ENCODE measurements at places on chromosomes 12 and 14.

GRCh38 chr12:101596172-101596571, 1.4 kb downstream of the MYBPC1 start:
- H3K36me3 ChIP-seq, result no peaks in the 10 kb centered on the region
- no peaks in the 10 kb centered on the region for H3K4me1 ChIP-seq
- H3K27ac ChIP-seq, result no peak overlapping the region

GRCh38 chr12:41462312-41462711, 274.2 kb downstream of the PDZRN4 start:
- no peak overlapping the region for H3K4me3 ChIP-seq
- no peaks in the 10 kb centered on the region for H3K27me3 ChIP-seq
- DNase-seq, result no peak
- no peaks in the 10 kb centered on the region for H3K36me3 ChIP-seq

- no peaks in the 10 kb centered on the region for H3K36me3 ChIP-seq
- H3K27me3 ChIP-seq, result no peaks in the 10 kb centered on the region
- no peak overlapping the region for H3K27ac ChIP-seq
- H3K4me1 ChIP-seq, result no peaks in the 10 kb centered on the region
Measured at GRCh38 chr12:8969861-8970411, 19.4 kb upstream of the KLRG1 start.

DNA sequence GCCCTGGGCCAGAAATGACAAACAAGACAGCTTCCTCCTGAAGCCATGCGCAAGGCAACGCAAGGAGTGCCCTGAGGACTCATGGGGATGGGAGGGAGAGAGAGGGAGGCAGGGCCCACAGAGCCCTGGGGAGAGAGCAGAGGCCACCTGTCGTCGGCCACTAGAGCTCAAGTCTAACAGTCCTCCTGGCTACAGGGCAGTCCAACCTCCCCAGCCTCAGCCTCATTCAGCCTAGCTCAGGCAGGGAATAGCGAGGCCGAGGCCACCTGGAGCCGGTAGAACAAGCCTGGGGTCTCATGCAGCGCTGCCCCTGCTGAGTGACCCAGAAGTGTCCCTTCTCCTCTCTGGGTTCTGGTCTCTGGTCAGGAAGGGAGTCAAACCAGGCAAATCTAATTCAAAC, 69.5 kb downstream of the BCL11B start:
- H3K27me3 ChIP-seq, result no peaks in the 10 kb centered on the region
- peak overlapping the region; percentile 83 for H3K27ac ChIP-seq
- H3K4me3 ChIP-seq, result peak overlapping the region; percentile 6
- H3K36me3 ChIP-seq, result peaks cover 84% of the 10 kb centered on the region
- no peak for DNase-seq
- peaks cover 99% of the 10 kb centered on the region for H3K4me1 ChIP-seq

DNA sequence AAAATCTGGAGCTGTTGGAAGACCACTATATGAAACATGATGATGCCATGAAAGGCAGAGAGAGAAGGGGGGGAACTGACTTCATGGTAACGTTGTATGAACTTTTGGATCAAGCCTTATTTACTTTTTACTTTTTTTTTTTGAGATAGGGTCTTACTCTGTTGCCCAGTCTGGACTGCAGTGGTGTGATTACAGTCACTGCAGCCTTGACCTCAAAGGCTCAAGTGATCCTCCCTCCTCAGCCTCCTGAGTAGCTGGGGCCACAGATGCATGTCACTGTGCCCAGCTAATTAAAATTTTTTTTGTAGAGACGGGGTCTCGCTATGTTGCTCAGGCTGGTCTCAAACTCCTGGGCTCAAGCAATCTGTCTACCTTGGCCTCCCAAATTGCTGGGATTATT, 31.3 kb upstream of the CTDSP2 start:
- H3K4me1 ChIP-seq, result no peaks in the 10 kb centered on the region
- no peaks in the 10 kb centered on the region for H3K27me3 ChIP-seq
- no peaks in the 10 kb centered on the region for H3K36me3 ChIP-seq
- DNase-seq, result no peak
- H3K4me3 ChIP-seq, result no peak overlapping the region

DNA sequence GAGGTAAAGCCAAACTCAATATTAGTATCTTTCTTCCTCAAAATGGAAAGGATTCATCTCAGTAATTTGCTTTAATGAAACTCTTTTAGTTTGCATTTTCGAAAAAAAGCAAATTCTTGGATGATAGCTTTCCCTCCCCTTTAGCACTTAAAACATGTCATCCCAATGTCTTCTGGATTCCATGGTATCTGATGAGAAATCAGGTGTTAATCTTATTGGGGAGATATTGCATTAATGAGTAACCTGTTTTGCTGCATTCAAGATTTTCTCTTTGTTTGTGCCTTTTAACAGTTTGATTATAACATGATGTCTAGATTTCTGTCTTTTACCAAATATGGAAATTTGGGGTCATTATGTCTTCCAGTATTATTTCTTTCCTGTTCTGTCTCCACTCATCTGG, 405.1 kb upstream of the FOXG1 start:
- no peaks in the 10 kb centered on the region for H3K4me1 ChIP-seq
- no peak overlapping the region for H3K4me3 ChIP-seq
- no peak for DNase-seq

DNA sequence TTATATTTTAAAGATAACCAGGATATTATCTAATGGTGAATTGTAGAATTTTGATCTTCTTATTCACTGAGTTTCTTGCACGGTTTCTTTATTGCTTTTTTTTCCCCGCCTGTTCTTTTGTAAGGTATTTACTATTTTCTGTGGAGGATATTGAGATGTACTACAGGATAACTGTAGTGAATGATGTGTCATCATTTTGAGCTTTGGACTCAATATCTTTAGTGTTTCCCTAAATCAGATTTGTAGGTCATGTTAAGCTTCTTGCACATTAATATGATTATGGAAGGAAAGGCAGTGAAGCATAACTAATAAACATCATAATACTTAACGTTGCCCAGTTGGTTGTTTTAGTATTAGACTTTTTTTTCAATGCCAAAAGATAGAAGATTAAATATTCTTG, 81.4 kb downstream of the FBXO33 start:
- DNase-seq, result no peak
- peaks cover 27% of the 10 kb centered on the region for H3K36me3 ChIP-seq
- no peak overlapping the region for H3K4me3 ChIP-seq
- no peaks in the 10 kb centered on the region for H3K4me1 ChIP-seq
- no peaks in the 10 kb centered on the region for H3K27me3 ChIP-seq

GRCh38 chr12:109291521-109292341, 17.4 kb downstream of the FOXN4 start:
- H3K27me3 ChIP-seq, result peaks cover 36% of the 10 kb centered on the region
- no peaks in the 10 kb centered on the region for H3K4me1 ChIP-seq
- no peaks in the 10 kb centered on the region for H3K36me3 ChIP-seq
- DNase-seq, result no peak
- H3K27ac ChIP-seq, result no peak overlapping the region

GRCh38 chr12:120538281-120539156, 4.4 kb downstream of the RNF10 start:
- no peak overlapping the region for H3K27ac ChIP-seq
- H3K4me3 ChIP-seq, result peak overlapping the region; percentile 33
- peaks cover 71% of the 10 kb centered on the region for H3K4me1 ChIP-seq
- no peak for DNase-seq
- peaks cover 18% of the 10 kb centered on the region for H3K36me3 ChIP-seq

- H3K27ac ChIP-seq, result no peak overlapping the region
- H3K4me3 ChIP-seq, result no peak overlapping the region
- H3K27me3 ChIP-seq, result no peaks in the 10 kb centered on the region
- DNase-seq, result no peak
- no peaks in the 10 kb centered on the region for H3K4me1 ChIP-seq
- peaks cover 51% of the 10 kb centered on the region for H3K36me3 ChIP-seq
Measured at GRCh38 chr12:101749657-101750056, 10.4 kb upstream of the SYCP3 start.

GRCh38 chr12:94498698-94499097, 39.0 kb upstream of the CEP83 start:
- DNase-seq, result no peak
- no peaks in the 10 kb centered on the region for H3K36me3 ChIP-seq
- no peak overlapping the region for H3K4me3 ChIP-seq

DNA sequence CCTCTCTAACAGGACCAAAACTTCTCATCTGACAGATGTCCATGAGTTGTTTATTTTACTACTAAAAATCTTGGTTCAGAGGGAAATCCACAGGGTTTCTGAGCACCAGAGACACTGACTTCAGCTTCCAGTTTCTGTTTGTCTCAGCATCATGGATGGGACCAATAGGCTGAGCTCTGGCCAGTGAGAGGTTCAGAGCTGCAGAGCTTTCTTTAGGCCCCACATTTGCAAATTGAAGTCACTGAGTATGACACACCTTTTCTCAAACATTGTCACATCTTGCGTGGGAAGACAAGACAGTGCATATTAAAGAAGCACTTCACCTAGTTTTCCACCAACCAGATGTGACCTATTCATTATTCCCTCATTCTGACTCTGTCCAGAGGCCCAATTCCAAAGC, 45.2 kb downstream of the RDH12 start:
- no peak overlapping the region for H3K4me3 ChIP-seq
- peaks cover 39% of the 10 kb centered on the region for H3K36me3 ChIP-seq
- H3K4me1 ChIP-seq, result no peaks in the 10 kb centered on the region

DNA sequence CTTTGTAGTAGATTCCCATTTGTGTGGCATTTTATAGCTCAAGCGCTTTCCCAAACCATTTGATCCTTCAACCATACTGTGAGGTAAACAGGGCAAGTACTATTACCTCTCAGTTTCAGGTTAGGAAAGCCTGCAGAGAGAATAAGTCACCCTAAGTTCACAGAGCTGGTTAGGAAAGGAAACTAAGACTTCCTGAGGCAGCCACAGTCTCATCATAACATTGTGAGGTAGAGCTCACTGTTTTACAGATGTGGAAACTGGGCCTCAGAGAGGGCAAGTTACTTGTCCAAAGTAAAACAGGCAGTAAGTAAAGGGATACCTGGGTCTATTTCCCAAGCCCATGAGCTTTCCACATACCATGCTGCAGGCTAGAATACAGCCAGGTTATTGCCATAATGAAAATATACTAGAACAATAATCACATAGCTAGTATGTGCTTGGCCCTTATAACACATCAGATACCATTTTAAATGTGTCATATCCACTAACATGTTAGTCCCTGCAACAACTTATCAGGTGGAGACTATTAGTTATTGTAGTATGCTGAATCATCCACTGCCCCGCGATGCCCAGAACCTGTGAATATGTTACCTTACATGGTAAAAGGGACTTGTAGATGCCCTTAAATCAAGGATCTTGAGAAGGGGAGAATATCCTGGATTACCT, 150.9 kb upstream of the GRIP1 start:
- no peak overlapping the region for H3K27ac ChIP-seq
- no peaks in the 10 kb centered on the region for H3K27me3 ChIP-seq
- no peak overlapping the region for H3K4me3 ChIP-seq

DNA sequence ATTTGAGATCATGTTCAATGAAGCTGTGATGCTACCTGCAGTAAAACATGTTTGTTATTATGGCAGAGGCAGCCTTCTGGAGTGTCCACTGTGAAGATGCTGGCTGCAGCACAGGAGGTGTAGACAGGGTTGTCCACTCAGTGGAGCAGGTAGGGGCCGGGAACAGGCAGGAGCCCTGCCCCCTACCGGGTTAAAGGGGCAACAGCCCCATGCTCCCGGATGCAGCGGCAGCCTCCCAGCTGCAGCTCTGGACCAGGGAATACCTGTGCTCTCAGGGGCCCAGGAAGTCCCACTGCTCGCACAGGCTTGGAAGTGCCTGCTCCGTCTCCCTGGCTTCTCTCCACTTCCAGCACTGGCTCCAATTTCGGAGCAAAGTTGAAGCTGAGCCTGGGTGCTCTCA, 401.6 kb downstream of the FOXG1 start:
- H3K4me3 ChIP-seq, result no peak overlapping the region
- no peak overlapping the region for H3K27ac ChIP-seq
- H3K4me1 ChIP-seq, result no peaks in the 10 kb centered on the region
- no peaks in the 10 kb centered on the region for H3K27me3 ChIP-seq
- DNase-seq, result no peak

GRCh38 chr12:82817368-82817767, 130.7 kb downstream of the TMTC2 start:
- H3K4me1 ChIP-seq, result no peaks in the 10 kb centered on the region
- no peak overlapping the region for H3K27ac ChIP-seq
- H3K36me3 ChIP-seq, result no peaks in the 10 kb centered on the region
- no peaks in the 10 kb centered on the region for H3K27me3 ChIP-seq
- no peak for DNase-seq

DNA sequence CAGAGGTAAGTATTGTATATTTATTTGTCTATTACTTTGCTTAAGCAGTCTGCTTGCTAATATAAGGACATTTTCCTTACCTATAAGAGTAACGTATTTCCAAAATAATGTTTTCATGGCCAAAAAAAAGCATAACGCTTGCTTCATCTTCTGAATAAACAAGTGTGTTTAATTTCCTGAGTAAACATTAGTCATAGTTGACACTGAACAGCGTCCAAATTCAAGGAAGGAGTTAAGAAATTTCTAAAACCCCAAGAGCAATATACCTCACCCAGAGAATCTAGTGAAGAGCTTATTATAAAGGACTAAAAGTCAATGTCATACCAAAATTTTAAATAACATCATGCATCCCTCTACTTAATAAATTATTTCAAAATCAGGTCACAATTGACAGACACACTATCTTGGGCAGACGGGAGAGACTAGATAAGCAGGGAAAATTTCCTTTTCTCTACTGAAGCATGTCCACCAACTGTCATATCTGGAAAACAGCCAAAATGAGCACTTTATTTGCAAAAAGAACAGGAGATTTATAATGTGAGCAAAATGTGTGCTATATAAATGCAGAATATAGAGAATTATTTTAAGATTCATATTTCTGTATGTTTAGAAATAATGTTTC, 25.1 kb downstream of the ANKS1B start:
- no peak for DNase-seq
- H3K27ac ChIP-seq, result no peak overlapping the region
- no peaks in the 10 kb centered on the region for H3K27me3 ChIP-seq
- no peak overlapping the region for H3K4me3 ChIP-seq

GRCh38 chr12:108773798-108774788, 42.8 kb upstream of the CORO1C start:
- H3K27me3 ChIP-seq, result peaks cover 6% of the 10 kb centered on the region
- no peak for DNase-seq
- H3K4me3 ChIP-seq, result no peak overlapping the region
- H3K27ac ChIP-seq, result no peak overlapping the region
- H3K4me1 ChIP-seq, result no peaks in the 10 kb centered on the region

DNA sequence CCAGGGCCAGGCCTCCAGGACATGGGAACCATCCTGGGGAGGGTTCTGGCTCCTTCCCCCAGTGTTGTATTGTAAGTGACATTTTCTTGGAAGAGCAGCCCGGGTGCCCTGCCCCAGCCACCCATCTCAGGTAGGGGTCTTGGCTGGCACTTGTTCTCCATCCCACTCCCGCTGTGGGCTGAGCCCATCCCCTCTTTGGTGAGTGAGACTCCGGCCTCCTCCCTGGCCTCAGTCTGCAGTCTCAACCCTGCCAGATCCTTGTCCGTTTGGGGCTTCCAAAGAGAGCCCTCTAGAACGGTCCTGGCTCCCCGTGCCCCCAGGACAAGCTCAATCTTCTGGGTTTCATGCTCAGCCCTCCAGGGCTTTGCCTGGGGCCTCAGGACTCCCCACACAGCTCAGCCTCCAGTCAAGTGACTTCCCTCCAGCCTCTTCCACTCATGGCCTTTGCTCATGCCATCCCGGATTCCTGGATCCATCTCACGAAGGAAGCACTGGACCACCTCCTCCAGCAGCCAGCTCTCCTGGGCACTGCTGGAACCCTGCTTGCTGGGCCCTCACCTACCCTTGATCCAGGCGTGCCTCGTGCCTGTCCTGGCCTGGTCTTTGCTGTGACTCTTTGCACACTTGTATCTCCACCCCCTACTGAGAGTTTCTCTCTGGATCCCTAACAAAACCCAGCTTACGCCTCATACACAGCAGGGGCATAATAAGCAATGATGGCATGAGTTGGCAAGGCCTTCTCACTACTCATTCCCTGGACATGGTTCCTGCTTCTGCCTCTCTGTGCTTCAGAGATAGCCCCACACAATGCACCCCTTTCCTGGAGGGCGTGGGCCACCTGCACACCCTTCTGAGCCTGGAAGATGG, 297.4 kb upstream of the RTL1 start:
- H3K27me3 ChIP-seq, result no peaks in the 10 kb centered on the region
- H3K4me1 ChIP-seq, result no peaks in the 10 kb centered on the region
- no peak overlapping the region for H3K27ac ChIP-seq
- no peak overlapping the region for H3K4me3 ChIP-seq
- DNase-seq, result no peak

Measured in CD4-positive, alpha-beta T cell (primary cell).